SW480 (cell line): ENCODE measurements at places on chromosomes 6 and 20.

GRCh38 chr6:11964729-11965335 is 47.3 kb upstream of the HIVEP1 start:
- DNase-seq, result no peak

DNA sequence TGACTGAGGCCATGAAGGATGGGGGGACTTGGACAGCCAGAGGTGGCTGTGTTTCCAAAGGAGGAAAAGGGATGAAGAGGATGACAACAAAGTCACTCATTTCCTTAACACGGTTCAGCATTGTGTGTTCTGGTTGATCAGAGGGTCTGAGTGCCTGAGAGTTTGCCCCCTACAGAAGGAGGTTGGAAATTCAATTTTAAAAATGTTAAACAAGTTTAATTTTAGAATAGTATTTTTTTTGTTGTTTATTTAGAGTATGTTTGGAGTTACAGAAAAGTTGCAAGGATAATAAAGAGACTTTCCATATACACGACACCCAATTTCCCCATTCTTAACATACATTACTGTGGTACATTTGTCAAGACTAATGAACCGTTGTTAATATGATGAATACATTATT is 10.3 kb upstream of the VAPB start:
- no peak for DNase-seq

GRCh38 chr6:87718662-87719433 is 16.8 kb upstream of the AKIRIN2 start:
- no peak for DNase-seq

DNA sequence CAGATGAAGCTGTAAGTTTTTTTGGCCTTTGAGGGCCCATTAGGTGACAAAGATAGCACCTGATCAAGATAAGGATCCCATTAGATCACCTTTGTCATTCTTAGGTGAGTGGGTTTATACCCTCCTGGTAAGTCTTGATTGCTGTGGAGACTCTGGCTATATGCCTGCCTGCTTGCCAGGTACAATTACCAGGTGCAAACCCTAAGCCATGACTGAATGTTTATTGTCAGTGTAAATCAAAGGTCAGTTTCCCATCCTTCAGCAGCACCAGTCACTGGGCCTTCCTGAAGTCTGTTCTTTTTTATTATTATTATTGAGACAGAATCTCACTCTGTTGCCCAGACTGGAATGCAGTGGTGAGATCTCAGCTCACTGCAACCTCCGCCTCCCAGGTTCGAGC is 106.4 kb upstream of the FOXO3 start:
- DNase-seq, result no peak

DNA sequence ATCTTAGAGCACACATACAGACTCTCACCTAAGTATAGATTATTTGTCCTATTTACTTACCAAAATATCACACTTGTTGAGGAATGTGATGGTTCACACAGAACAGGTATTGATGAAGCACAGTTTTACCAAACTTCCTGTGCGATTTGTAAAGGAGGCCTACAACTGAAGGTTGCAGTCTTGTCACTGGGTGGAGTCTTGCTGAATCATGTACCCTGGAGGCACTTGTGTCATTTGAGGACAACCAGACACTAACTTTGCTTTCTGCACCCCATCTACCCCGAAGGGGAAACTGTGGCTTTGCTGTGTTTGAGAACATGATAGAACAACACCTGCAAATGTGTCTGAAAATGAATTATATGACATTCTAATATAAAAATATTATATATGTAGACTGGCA is 32.4 kb upstream of the HINT3 start:
- no peak for DNase-seq

- DNase-seq, result no peak
These were observed 7.9 kb downstream of the AGPAT4 start for GRCh38 chr6:161265975-161266374.
